ENCODE measurements at places on chromosomes 5 and 9. TPM values are rescaled to one million over a fixed set of nuclear protein-coding genes. Genes with fewer than 3 reads are reported as not detected.

GRCh38 chr5:50751064-50751657 lies 84.7 kb downstream of the PARP8 start:
- DNase-seq, result no peak

DNA sequence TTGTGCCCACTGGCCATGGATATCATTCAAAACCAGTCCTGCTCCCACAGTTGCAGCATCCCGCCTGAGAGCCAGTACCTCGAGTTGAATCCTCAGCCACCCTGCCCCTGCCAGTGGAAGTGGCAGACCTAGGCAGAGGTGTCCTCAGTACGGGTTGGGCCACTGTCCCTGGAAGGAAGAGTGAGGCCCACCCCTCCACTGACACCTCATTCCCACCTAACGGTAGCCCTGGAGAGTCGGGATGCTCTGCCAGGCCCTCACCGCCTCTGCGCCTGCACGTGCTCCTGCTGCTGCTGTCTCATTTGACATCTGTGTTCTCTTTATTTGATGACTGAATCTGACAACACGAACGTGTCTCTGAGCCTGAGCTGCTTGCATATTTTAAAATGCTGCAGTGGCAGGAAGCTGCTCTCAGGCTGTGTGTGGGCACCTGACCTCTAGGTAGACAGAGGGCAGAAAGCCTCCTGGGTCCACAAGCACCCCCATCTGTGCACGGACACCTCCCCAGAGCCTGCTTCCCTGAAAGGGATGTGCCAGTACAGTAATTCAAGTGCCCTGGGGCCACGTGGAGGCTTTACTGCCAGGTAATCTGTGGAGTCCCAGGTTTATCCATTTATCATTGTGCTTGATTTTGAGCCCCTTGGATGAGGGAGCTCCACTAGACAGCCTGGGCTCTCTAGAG lies 194.7 kb downstream of the CACNA1B start:
- DNase-seq, result no peak

DNA sequence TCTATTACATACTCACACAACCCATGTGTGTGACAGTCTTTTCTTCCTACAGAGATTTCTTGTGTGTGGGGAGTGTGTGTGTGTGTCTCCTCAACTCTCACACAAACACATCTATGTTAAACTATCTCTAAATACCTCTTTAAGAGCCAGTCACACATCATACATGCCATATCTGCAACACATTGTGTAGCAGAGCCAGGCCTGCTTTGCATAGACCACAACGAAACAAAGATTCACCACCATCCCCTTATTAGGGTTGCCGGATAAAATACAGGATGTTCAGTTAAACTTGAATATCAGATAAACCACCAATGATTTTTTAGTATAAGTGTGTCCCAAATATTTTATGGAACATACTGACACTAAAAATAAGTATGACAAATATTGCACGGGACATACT lies 2.3 kb downstream of the FAM170A start:
- DNase-seq, result no peak

GRCh38 chr9:37187292-37187691 lies 66.9 kb downstream of the ZCCHC7 start:
- DNase-seq, result no peak

DNA sequence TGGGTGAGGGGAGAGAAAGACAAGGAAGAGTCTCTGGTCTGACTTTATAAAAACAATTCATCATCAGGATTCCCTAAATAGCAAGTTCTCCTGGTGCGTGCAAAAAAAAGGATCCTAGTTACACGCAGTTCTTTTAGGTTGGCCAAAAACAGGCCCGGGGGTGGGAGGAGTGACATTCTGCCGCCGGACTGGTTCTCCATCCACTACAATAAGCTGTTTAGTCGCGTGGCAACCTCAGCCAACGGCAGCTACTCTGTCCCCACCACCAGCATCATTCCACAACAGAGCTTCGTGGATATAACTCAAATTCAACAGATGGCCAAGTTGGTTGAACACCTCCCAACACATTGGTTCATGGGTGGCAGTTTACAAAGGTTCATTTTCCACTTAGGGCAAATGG lies 2.9 kb upstream of the FAM163B start:
- DNase-seq, result no peak

GRCh38 chr9:5511476-5511875 lies 1.1 kb downstream of the PDCD1LG2 start:
- no peak for DNase-seq

- DNase-seq, result no peak
These were observed 103.7 kb downstream of the SIL1 start for GRCh38 chr5:139094154-139095131.

GRCh38 chr5:174945853-174946252 lies 221.5 kb downstream of the MSX2 start:
- no peak for DNase-seq

GRCh38 chr9:98944057-98944733 lies 488 bp downstream of the COL15A1 start:
- peak; percentile 34 for DNase-seq

DNA sequence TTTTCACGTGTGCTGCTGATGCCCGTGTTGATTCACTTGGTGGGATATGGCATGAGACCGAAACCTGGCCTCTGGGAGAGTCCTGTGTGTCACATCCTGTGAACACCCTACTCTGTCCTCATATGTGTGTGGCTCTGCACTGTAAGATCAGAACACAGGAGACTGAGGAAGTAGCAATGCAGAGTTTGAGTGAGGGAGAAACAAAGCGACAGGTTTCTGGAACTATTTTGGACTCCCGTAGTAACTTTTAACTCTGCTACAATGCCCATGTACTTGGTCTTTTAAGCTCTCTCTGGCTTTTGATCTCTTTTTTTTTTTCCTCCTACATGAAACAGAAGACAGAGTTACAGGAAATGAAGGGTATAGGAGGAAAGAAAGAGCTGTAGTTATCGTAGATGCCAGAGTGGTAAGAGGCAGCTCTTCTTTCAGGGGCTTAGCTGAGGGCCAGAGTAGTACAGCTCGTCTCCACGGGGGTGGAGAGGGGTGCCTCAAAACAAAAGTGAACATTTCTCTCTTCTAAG lies 26.6 kb downstream of the GRAMD2B start:
- DNase-seq, result peak; percentile 17

- DNase-seq, result no peak
These were observed 71.6 kb downstream of the NNT start for GRCh38 chr5:43674536-43674935.

DNA sequence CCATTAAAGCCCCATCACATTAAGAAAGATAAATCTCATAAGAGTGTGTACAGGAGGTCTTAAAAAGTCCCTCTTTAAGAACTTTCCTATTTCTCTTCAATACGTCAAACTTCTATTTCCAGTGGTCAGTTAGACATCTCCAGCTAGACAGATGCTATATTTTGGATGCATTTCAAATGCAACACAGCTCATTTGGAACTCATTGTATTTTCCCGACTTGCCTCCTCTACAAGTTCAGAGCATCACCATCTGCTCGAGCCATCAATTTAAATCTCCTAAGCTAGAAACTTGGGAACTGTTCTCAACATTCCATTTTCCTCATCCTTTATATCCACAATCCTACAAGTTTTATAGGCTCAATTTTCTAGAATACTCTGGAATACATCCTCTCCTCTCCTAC lies 3.2 kb upstream of the UHRF2 start:
- no peak for DNase-seq

GRCh38 chr5:177231479-177232250 lies 71.9 kb downstream of the RAB24 start:
- no peak for DNase-seq

DNA sequence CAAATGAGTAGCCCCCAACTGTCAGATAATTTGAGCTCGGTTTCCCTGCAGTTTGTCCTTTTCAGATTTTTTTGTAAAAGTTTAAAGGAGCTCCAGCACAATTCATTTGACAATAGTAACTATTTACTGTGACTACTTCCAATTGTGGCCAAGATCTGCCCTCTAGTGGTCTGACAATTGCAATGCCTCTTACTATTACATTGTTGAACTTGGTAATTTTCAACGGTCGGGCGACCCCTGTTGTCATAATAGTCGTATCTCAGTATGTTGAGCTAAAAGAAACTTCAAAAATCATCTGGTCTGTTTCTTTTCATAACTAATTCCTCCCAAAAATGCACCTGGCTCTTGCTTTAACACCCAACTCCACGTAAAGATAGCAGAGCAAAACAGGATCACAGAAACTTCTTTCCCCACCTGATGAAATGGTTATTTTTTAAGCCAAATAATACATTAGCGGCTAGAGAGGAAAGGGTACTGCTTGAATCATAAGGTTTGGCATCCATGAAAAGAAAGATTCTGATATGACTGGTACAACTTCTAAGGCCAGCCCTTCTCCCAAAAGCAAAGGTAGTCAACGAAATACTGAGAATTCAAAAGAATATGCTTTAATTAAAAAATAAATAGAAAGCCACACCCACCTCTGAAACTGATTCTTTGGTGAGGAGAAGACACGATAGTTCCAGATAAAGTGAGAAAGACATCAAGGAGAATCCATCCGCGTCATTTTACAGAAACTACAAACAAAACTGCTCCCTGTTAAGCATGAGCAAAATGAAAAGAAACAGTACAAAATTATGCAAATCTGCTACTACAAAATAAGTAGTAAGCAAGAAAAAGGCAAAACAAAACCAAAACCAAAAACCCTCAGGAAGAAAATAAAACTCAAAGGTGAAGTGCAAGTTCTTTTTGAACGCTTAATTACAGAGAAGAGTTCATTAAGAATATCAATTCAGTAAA lies 76.9 kb upstream of the HTR4 start:
- no peak for DNase-seq

DNA sequence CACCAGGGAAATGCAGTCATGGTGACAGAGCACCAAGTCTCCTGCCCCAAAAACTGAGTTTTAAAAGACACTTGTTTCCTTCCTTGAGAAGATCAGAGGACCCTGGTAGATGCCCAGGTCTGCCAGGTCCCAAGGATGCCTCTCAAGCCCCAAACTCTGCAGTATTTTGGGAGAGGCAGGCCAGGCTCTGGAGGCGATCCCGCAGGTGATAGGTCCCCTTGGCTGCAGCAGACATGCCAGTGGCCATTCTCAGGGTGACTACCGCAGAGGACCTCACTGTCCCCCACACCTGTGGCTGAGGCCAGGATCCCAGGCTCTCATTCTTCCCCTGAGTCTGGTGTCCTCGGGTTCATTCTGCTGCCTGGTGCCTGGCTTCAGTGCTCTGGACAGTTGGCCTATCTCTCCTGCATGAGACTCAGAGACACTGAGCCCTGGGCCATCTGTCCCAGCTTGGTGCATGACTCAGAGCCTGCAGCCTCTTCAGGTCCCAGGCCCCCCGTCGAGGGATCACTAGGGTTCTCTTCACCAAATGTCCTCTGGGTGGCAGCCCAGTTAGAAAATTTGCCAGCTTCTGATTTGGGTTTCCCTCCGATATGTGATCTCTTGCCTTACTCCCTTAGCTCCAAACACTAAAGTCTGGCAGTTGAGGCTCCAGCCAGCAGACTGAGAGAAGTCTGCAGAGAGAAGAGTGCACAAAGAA lies 59.7 kb upstream of the GARNL3 start:
- DNase-seq, result no peak

GRCh38 chr5:98474782-98475181 lies 298.7 kb upstream of the RGMB start:
- no peak for DNase-seq

GRCh38 chr9:72936266-72936665 lies 16.6 kb downstream of the ALDH1A1 start:
- no peak for DNase-seq

The CBY3 gene
- total RNA-seq, result not detected

The ZBTB6 gene
- 7.0 TPM for total RNA-seq

The CDC20B gene
- total RNA-seq, result not detected

The CAPSL gene
- total RNA-seq, result not detected

The BARHL1 gene
- total RNA-seq, result not detected

The POMT1 gene
- 22.5 TPM for total RNA-seq

The REEP5 gene
- total RNA-seq, result 131 TPM

The PRUNE2 gene
- 1.9 TPM for total RNA-seq

The FOXD4L4 gene
- total RNA-seq, result not detected

The ZNF883 gene
- total RNA-seq, result 6.3 TPM

The DNAJC25 gene
- 4.7 TPM for total RNA-seq

The GOLM1 gene
- total RNA-seq, result 2.5 TPM

The AGXT2 gene
- total RNA-seq, result not detected

The IFNB1 gene
- total RNA-seq, result not detected

The GKAP1 gene
- 19.9 TPM for total RNA-seq

The GGTA1 gene
- 9.6 TPM for total RNA-seq

The TMEM215 gene
- not detected for total RNA-seq

The ANKRD18B gene
- total RNA-seq, result not detected
